SK-N-SH treated with all-trans-retinoic acid at 6 μM for 48 hours (cell line): ENCODE measurements at places on chromosomes 3 and 15.

GRCh38 chr15:32014953-32015352, 15.4 kb upstream of the CHRNA7 start:
- no peak for ATAC-seq

DNA sequence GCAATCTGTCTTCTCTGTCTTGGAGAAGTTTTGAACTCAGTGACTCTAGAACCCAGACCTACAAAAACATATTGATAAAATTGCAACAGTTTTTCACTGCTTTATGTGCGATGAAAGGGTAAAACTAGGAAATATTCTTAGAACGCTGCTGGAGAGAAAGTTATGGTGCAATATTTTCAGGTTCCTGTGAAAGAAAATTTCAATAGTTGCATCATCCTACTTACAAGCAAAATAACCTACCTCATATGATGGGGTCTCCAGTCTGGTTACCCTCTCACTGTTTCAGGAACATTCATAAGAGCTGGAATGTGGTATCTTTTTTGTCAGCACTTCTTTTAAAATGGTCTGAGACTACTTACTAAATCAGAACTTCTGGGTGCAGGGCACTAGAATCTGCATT, 27.1 kb downstream of the GATM start:
- no peak for ATAC-seq

DNA sequence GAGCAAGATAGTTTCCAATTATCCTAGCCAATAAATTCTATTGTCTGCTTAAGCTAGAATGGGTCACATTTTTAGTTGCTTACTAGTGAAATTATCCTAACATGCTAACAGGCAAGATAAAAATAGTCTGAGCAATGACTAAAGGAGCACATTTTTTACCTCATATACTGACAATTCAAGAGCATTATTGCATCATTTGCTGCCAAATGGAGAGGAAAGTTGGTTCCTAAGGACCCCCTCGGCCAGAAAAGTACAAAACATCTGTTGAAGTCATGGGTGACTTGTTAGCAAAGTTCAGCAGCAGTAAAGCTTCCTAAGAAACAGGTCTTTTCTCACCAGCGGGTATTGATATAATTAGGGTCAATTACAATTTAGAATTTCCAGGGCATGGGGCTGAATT, 1001.0 kb downstream of the FHIT start:
- ATAC-seq: no peak

DNA sequence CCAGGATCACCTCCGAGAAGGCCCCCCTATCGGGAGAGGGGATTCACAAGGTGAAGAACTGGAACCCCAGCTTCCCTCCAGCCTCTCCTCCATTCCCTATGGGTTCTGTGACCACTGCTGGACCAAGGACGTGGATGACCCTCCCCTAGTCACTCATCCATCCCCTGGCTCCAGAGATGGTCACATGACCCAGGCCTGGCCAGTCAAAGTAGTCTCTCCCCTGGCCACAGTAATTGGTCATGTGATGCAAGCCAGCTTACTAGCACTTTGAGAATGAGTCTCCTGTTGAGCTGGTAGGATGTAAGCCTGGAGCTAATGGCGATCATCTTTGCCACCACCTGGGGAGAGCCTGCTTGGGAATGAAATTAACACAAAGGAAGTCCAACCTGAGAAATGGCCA, 3.9 kb downstream of the CAMK1 start:
- ATAC-seq: no peak

GRCh38 chr3:150278843-150279381, 129.2 kb upstream of the TSC22D2 start:
- no peak for ATAC-seq

- ATAC-seq: no peak
These were observed 109.4 kb upstream of the C15orf61 start for GRCh38 chr15:67411486-67411885.

GRCh38 chr15:100918690-100919480, at the start of gene LRRK1:
Gene LRRK1 (plus strand): TSS chr15:100919357. CDS start chr15:100924633, 5,276 bp downstream.
- ATAC-seq: peak; percentile 72

DNA sequence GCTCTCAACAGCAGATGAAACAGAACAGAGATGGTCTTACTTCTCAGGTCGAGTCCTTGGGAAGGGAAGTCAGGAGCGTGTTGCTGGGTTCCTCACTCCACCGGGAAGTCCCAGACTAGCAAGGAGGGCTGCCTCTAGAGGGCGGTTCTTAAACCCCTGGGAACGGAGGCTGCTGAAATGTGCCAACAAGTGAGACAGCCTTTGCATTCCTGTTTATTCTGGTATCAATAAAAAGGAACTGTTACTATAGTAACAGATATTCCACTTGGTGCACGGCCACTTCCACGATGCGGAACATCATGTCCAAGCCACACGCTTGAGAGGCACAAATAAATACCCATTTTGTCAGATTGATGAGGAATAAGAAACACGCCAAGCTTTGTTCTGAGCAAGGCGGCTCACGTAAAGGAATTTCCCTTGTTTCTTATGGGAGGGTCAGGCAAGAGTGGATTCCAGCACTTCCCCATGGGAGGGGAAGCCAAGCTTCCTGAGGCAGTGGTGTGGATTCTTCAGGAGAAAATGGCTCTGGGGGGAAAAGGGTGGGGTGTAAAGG, at the start of gene FAM107A:
TSS of gene FAM107A (minus strand) at position 123 of the 553 bp plus-strand sequence. CDS start 7,531 bp downstream, outside the sequence.
- peak; percentile 18; the same call in 1 of the 3 replicates for ATAC-seq

DNA sequence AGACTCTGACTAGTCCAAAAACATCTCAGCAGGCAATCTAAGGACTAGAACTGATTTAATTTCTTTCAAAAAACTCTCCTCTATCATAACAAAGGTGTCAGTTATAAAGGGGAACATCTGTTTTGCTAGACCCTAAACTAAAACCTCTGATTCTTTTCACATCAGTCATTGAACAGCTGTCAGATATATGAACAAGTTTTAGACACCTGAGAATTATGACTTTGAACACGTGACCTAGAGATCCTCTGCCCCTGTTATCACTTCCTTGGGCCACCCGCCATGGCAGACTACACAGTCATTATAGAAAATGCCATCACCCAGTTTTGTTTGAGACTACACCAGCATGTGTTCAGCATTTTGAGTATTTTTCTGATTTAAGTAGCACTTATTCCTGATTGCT, 282.3 kb upstream of the TBL1XR1 start:
- no peak for ATAC-seq

- no peak for ATAC-seq
These were observed 62.8 kb downstream of the XXYLT1 start for GRCh38 chr3:195208183-195208582.

DNA sequence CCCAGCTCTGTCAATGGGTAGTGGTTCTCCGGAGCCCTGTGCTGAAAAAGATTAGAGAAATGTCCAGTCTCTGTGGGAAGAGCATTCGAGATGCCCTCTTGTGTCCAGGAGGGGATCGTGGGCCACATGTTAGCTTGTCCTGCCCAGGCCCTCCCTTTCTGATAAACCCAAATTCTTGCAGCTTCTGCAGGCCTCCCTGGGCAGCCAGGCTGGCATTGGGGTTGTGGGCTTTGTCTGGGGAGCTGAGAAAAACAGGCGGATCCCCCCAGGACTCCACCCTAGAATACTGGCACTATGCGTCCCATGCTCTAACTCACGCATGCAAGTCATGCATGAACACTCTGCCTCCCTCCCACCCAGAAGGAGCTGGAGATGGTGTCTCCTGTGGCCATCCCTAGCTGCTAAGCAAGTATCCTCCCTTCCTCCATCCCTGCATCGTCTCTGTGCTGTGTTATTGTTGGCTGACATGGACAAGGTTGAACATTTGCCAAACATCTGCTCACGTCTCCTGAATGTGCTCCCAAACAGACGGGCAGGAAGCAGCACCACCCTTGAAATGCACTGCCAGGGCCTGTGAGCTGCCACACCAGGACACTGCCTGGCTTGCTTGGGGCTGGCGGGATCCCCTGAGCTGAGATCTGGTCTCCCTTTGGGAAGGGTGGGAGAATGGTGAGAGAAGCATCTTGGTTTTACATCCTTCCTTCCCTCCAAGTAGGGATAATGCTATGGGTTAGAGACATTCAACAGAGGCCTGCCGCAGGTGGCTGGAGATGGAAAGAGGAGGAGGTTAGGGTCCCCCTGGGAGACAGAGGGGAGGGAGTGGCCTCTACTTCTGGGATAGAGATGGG, 26.5 kb downstream of the CFAP161 start:
- ATAC-seq: peak; percentile 67; the same call in 2 of the 3 replicates

DNA sequence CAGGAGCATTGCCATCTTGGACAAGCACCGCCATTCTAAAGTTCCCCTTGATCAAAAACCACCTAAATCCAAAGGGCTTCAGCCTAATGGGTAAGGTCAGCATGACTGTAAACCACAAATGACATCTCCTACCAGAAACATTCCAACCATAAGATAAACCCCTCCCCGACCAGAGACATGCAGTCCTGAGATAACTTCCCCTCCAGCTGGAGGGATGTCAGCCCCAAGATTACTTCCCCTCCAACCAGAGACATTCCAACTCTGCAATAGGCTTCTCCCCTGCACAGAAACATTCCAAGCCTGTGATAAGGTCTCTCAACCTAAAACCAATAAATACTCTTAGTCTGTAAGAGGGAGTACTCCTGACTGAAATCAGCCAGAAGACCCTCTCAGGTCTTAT, 62.7 kb upstream of the DNAJC19 start:
- no peak for ATAC-seq

DNA sequence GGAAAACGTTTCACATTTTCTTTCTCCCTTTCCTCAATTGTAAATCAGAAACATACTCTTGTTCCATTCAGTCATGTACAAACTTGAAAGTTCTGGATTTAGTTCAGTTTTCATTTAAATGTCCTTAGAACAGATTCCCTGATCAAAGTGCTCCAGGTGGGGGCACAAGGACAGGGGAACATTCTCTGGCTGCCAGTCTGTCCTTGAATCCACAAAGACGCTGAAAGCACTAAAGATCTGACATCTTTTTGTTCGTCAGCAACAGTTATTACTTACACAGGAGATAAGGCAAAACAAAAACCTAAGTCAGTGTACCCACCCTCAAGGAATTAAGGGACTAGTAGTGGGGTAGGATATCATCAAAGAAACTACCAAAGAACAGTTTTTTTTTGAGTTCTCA, 139.2 kb downstream of the GHSR start:
- ATAC-seq: no peak

DNA sequence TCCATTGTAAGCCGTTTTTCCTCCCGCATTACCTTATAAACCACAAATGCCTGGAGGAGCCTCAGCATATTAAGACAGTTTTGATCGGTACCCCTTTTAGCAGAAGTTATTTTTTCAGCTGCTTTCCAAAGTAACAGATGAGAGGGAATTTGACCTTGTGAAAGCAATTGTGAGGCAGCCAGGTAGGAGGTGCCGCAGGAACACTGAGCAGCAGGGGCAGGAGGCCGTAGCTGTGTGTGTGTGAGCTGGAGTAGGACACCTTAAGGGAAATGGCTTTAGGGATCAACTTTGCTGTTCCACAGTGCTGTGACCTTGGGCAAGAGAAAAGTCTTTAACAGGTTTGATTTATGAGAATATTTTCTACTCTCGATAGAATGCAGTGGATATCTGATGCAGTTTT, 482.1 kb downstream of the IL5RA start:
- no peak for ATAC-seq

GRCh38 chr3:130904491-130904890, 10.6 kb downstream of the ATP2C1 start:
- ATAC-seq: no peak

DNA sequence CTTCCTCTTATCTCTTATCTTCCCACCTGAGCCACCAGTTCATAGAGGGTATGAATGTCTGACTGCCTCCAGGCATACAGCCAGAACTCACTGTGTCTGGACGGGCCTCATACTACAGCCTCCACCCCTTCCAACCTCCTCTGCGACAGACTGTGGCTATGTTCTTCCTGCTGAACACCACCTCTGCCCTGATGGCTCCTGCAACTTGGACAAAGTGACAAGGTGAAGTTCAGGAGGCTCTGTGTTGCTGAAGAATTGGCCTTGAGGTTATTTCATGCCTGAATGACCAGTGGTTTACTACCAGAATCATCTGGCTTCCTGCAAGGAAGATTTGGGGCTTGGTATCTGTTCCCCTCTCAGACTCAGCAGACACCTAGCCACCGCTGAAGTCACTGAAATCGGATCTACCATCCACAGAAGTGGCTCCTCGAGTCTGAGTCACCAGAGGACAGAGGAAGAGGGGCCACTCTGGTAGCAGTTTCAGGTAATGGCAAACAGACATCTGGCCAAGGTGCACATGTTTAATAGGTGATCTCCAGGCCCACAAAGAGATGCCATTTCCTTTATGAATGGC, 14.2 kb upstream of the ULK3 start:
- no peak for ATAC-seq

- no peak; the same call in 2 of the 3 replicates for ATAC-seq
These were observed 174.3 kb downstream of the SMAD6 start for GRCh38 chr15:66876421-66876730.

- ATAC-seq: no peak
These were observed 20.1 kb upstream of the CD47 start for GRCh38 chr3:108110934-108111333.
